ENCODE measurements at places on chromosomes 11 and 22. TPM values are rescaled to one million over a fixed set of nuclear protein-coding genes. Genes with fewer than 3 reads are reported as not detected.

The ARAP1 gene
- 104 TPM for total RNA-seq

The KCNE3 gene
- total RNA-seq, result not detected

The SOX6 gene
- total RNA-seq, result 0.21 TPM

The PATE4 gene
- not detected for total RNA-seq

The ELFN2 gene
- total RNA-seq, result 0.07 TPM

The APOBEC3H gene
- total RNA-seq, result 67.0 TPM

The DUSP18 gene
- total RNA-seq, result 11.6 TPM

All from activated CD8-positive, alpha-beta memory T cell treated with anti-CD3 and anti-CD28 coated beads, Interleukin-2, amount 10 ng/mL, durations not matched to agents 7 days and 5 days (primary cell).